ENCODE measurements at places on chromosomes 3 and 15. TPM values are rescaled to one million over a fixed set of nuclear protein-coding genes. Genes with fewer than 3 reads are reported as not detected.

GRCh38 chr3:143036557-143036956 is 35.2 kb downstream of the U2SURP start:
- DNase-seq = no peak

DNA sequence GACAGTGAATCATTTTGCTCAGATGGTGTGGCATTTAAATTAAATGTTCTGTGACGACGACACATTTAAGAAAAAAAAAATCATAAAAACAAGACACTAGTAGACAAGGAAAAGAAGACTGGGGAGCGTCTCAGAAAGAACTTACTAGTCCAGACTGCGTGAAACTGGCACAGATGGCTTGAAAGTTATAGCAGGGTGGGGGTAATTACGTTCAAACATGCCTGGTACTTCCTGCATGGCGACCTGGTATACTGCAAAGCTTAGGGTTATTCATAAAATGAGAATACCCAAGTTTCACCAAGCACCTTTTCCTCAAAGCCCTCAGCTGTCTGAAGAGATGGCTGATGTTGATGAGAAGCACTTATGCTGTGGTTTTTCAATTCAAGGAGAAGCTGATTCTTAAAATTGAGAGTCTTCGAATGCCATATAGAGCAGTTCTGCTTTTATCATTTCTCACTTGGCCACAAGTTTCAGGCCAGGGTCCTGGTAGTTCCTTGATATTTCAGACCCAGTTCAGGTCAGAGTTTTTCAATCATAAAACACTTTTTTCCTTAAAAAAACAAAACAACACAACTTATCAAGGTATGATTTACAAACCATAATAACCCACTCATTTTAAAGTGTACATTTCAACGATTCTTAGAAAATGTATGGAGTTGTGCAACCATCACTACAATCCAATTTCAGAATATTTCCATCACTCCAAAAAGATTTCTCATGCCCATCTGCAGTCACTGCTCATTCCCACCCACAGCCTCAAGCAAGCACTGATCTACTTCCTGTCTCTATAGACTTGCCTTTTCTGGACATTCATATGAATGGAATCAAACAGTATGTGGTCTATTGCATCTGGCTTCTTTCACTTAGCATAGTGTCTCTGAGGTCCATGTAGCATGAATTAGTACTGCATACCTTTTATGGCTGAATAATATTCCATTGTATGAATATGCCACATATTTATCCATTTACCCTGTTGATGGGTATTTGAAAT is 24.7 kb downstream of the PCOLCE2 start:
- DNase-seq = no peak

GRCh38 chr3:141798448-141798845 is 35.2 kb downstream of the GRK7 start:
- DNase-seq = no peak

GRCh38 chr3:141218162-141218835 is 13.3 kb upstream of the PXYLP1 start:
- no peak for DNase-seq

DNA sequence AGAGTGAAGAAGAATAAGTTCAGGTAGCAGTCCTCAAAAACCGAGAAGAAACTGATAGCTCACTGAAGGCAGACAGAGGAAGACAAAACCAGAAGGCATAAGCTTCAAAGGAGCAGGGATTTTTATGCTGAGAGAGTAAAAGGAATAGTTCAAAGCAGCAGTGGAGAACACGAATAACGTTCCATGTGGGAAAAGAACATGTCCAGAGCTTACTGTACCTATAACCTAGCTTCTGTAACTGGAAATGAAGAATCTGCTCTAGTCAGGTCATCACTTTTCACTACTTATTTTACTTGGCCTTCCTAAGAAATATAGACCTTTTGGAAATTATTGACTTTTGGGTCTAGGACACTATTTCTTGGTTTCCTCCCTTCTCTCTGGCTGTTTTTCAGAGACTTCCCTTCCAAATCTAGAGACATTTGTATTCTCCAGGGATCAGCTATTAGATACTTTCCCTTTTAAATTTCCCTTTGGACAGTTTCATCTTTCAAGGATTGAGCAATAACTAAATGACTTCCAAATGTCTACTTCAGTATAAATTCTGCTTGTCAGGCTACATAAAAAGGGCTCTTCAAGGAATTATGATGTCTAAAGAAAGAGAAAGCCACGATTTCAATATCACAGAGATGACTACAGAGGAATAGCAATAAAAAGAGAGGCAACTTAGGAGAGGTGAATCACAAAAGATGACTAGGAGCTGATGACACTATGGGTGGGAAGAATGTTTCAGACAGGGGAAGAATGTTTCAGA is 46.7 kb downstream of the UBE3A start:
- no peak for DNase-seq

GRCh38 chr3:62995119-62995518 is 119.9 kb upstream of the CADPS start:
- no peak for DNase-seq

DNA sequence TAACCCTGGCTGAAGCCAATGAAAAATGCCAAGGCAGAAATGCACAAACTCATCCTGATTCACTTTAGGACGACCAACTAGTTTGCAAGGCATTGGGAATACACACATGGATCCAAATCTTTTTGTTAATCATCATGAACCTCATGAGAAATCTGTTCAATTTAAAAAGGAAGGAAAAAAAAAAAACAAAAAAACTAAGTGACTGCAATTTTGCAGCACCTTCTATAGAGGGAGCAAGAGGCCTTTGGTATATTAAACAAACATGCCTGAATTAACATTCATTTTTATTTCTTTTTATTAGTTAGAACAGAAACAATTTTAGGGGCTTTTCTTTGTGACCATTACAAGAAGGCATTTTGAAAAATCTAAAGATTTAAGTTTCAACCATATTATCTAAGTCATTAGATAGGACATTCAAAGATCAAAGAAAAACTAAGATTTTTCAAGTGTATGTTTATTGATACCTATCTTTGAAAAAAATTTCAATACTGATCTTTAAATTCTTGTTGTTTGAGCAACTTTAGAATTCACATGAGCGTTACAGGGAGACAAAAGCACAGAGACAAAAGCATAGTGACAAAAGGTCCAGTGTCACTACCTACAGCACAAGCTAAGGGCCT is 182.4 kb downstream of the CBLB start:
- no peak for DNase-seq

- DNase-seq = no peak
Measured at GRCh38 chr15:29680465-29681165, 141.7 kb downstream of the TJP1 start.

- DNase-seq = no peak
Measured at GRCh38 chr15:55044162-55044561, 152.6 kb downstream of the RSL24D1 start.

DNA sequence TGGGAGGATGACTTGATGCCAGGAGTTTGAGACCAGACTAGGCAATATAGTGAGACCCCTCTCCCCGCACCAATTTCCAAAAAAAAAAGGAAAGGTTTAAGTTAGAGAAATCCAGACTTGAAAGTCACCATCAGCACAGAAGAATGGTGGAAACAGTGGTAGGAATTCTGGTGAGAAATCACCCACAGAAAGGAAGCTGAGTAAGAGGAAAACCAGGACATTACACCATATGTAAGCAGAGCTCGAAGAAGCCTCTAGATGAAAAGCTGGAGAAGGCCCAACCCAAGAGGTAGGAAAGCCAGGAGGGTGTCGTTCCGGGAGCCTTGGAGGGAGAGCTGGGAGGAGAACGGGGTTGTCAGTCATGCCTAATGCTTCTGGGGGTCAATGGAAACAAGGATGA is 40.5 kb downstream of the RASGRP1 start:
- no peak for DNase-seq

GRCh38 chr3:42489937-42490227 is 12.6 kb upstream of the VIPR1 start:
- no peak for DNase-seq

DNA sequence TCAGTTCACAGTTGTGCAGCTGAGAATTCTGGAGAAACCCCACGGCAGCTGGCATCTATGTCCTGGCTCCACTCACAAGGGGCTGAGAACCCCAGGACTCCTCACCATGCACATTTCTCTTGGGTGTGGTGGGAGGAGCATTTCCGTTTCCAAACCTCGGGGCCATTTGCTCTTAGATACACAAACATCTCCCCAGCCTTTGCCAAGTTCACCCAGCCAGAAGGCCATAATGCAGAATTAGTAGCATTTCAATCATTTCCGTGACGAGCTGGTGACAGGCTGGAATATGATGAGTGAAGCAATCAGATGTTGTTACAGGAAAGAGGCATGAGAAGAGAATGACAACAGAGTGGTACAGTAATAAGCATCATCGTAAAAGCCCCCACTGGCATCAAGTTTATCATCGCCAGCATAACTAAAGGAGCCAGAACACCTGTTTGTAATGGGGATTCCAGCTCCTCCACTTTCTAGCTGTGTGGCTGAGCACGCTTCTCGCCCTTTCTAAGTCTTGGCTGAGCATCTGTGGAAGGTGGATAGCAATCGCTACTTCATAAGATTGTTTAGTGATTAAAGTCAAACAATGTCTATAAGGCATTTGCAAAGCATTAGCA is 82.0 kb downstream of the LIPC start:
- DNase-seq = no peak

DNA sequence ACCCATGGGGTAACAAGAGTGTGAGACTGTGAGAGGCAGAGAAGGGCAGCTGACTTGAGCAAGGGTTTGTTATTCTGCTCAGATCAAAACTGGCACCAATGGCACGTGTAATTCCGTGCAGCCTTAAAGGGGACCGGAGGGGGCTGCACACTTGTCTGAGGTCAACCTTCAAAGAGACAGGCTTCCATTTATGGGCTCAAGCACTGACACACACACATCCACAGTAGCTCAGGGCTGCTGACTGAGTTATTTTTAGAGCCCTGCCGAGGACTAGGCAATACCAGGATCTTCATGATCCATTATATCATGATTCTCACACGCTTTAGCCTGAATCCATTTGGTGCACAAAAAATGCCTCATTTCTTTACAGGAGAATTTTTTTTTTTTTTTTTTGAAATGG is 20.6 kb upstream of the SPTBN5 start:
- DNase-seq = no peak

- no peak for DNase-seq
Measured at GRCh38 chr3:13529196-13530112, 19.5 kb upstream of the FBLN2 start.

- no peak for DNase-seq
Measured at GRCh38 chr3:6640907-6641306, 220.0 kb upstream of the GRM7 start.

GRCh38 chr3:143771258-143771657 is 77.0 kb downstream of the SLC9A9 start:
- DNase-seq = no peak

GRCh38 chr3:187021748-187022402 is 91.5 kb downstream of the ST6GAL1 start:
- DNase-seq = no peak

DNA sequence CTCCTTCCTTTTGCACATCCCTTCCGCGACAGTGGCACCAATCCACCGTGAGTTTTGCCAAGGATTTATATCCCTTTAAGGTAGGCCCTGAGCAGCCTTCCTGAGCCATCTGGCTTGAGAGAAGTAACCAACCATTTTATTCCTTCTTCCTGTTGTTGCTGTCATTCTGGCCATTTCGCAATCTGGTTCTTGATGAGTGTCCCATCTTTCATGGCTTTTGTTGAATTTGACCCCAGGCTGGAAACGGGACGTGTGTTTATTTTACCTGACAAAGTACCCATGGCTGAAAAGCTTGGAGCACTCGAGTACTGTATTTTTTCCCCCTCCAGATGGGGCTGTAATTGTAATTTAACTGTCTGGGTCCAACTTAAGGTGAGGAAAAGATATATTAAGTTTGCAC is 173.4 kb downstream of the WNT5A start:
- no peak for DNase-seq

DNA sequence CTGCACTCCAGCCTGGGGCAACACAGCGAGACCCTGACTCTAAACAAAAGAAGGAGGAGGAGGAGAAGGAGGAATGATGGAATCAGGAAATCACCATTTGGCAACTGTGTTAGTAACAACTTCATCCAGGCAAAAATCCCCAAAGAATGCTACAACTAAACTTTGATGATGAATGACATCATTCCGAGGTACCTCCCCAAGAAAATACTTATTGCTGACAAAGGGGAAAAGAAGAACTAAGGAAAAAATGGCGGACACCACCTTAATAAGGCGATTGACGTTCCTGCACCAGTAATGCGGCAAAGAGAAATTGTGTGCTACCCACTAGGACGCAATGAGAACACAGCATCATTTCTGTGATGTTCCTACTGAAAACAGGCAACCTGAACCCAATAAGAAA is 78.2 kb upstream of the SLC6A11 start:
- no peak for DNase-seq

The ASB14 gene
- total RNA-seq = 0.21 TPM

The GOLGA8Q gene
- 5.5 TPM for total RNA-seq

The ADGRG7 gene
- 0.11 TPM for total RNA-seq

The FAM174B gene
- total RNA-seq = 26.1 TPM

The ZFYVE19 gene
- total RNA-seq = 20.3 TPM

The ZNF710 gene
- 9.7 TPM for total RNA-seq

The AEN gene
- total RNA-seq = 5.4 TPM

The DET1 gene
- total RNA-seq = 16.7 TPM

The GATM gene
- total RNA-seq = 83.8 TPM
